Hindlimb muscle (tissue), 1 donor: ENCODE measurements at places on chromosomes 11 and 22. TPM values are rescaled to one million over a fixed set of nuclear protein-coding genes. Genes with fewer than 3 reads are reported as not detected.

DNA sequence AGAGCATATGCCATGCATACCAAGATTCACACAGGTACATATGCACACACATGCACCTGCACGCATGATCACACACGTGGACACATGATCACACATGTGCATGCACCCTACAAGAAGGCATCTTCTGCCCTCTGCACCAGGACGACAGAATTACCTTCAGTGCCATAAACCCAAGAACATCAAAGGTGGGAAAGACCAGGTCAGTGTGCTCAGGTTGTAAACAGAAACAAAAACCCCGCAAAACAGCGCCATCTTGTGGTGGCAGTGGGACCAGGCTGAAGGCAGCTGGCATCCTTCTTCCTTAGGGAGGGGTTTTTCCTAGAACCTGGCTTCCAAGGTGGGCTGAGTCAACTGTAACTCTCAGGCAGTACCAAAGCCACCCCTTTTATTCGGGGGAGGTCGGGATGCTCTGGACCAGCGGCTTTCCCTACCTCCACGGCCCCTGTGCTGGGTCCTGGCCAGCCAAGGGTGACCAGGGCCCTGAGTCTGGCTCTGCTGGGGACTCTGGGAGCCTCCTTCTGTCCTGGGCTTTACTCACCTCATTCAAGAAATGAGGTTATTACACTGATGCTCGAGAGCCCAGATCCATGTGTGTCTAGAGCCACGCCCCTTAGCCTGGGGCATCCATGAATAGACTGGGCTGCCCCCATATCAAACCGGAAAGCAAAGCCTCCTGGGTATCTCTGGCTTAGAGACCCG, 69.4 kb upstream of the FGF3 start:
- DNase-seq = peak; percentile 58

PLCB3 gene
- polyA plus RNA-seq = 12.4 TPM

SYT12 gene
- 0.18 TPM for polyA plus RNA-seq

GRCh38 chr22:36554098-36554497, 25.1 kb upstream of the EIF3D start:
- DNase-seq = no peak

CST6 gene
- not detected for polyA plus RNA-seq

- no peak for DNase-seq
Observed at GRCh38 chr22:20952544-20953341, 14.3 kb upstream of the AIFM3 start.

- DNase-seq = no peak
Observed at GRCh38 chr11:2186669-2187279, 15.2 kb upstream of the TH start.

OR8A1 gene
- polyA plus RNA-seq = 0.37 TPM

- no peak for DNase-seq
Observed at GRCh38 chr22:39183991-39184585, 31.6 kb upstream of the CBX7 start.

TEAD1 gene
- 95.3 TPM for polyA plus RNA-seq

DDX25 gene
- polyA plus RNA-seq = 0.62 TPM

DNA sequence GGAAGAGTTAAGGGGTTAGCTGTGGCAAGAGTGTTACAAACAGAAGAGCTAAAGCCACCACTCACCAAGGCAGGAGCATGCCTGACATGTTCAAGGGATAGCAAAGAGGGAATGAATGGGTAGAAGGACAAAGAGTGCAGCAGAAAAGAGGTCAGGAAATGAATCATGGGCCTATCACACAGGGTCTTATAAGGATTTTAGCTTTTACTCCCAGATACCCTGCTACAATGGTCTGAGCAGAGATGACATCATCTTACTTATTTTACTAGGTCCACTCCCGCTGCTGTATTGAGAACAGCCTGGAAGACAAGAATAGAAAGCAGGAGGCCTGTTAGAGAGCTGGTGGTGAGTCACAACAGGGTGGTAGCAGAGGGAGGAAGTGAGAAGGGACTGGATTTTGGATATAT, 9.8 kb downstream of the TRAF6 start:
- DNase-seq = no peak
